ENCODE measurements at places on chromosomes 2 and 18.

DNA sequence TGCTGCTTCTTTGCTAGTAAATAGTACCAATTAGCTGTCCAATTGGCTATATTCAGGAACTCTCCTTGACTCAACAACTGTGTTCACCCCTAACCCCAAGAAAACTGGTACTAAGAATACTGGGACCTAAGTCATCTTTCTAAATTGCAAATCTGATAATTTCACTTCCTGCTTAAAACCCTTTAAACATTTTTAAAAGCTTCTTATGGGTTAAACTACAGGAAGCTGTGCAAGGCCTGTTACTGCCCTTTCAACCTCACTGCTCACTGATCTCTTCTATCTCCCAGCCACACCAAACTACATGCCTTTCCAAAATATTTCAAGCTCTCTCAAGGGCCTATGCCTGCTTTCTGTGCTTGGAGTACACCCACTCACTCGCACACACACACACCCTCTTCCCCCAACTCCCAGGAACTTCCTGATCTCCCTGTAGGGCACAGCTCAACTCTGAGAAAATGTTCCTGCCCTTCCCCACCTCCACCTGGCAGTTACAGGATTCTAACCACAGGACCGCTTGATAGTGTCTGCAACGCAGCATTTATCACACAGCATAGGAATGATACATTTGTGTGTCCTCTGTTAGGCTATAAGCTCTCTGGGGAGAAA, 6.7 kb downstream of the LMAN1 start:
- no peak for DNase-seq

GRCh38 chr2:215949991-215950404, 63.4 kb downstream of the MREG start:
- no peak for DNase-seq

DNA sequence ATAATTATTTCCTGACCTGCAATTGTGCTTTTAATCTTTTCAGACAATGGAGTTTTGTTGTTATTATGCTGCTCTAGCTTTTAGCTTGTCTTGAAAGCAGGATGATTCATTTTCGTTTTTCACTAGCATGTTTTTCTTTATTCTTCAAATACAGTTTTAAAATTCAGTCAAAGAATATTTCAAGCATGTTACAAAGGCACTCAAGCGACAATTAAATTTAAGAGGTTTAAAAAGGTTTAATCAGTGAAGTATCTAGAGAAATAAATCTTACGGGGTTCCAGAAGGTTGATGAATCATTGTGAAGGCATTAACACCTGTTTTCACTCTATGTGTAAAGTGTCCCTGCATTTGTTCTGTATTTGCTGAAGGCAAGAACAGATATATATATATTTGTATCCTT, 390.7 kb upstream of the TMEFF2 start:
- DNase-seq = no peak

DNA sequence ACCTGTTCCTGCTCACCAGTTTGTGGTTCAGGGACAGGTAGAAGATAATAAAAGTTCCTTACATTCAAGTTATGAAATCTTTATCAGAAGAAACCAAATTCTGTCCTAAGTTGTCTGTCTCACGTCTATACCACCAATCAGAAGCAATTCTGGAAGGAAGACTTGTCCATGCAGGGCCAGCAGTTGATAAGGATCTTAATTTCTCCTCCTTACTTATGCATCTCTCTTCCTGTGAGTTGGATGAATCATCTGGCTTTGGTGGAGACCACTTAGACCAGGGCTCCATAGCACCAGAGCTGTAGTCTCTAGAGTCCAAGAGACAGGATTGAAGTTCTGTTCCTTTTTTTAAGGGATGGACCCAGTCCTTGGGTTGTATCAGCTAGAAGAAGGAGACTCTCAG, 106.5 kb downstream of the APOB start:
- DNase-seq = no peak

- DNase-seq = no peak
Observed at GRCh38 chr18:76258209-76258608, 236.8 kb downstream of the ZNF516 start.

GRCh38 chr2:53949457-53949856, 21.3 kb downstream of the PSME4 start:
- no peak for DNase-seq

GRCh38 chr2:64582774-64583340, 58.7 kb downstream of the AFTPH start:
- no peak for DNase-seq

- DNase-seq = no peak
Observed at GRCh38 chr2:158381205-158381604, 75.3 kb downstream of the CCDC148 start.

DNA sequence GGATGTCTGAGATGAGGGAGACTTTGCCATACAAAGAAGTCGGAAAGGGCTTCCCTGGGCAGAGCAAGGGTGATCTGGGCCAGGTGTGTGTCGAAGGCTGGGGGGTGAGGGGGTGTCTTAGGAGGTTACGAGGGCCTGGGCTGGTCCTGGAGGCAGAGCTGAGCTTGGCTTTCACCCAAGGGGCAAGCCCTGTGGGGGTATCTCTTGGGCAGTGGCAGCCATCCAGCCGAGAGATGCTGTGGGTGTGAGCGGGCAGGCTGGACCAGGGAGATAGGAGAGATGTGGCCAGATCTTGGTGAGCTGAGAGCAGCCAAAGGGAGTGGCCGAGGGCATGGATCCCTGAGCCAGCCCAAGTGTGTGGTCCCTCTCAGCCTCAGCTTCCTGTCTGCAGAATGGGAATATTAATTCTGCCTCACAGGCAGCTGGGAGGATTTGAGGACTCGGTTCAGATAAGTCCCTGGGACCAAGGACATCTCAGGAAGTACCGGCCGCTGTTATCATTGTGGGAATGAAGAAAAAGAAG, 33.0 kb downstream of the MAL start:
- DNase-seq = no peak

DNA sequence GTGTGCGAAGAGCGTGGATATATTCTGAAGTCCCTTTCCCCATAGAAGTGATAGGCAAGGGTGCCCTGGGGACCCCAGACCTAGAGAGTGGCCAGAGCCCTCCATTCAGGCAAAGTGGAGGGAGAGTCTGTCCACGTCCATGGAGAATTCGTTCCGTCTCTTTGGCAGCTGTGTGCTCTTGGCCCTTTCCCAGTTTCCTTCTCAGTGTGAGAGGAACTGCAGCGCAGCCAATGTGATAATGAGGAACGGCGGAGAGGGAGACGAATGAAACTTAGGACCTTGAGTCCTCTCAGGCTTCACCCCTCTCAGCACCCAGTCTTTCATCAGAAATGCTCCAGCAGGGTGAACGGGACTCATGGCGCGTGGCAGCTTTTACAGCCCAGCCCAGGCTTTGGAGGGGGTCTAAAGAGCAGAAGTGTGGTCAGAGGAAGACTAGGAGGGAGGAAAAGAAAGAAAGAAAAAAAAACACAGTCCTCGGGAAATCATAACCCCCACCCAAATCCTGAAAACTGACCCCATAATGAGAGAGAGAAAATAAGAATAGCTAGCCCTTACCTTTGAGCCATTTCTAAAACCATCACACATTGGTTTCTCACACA, 95.0 kb upstream of the RIOK3 start:
- no peak for DNase-seq

GRCh38 chr2:95077861-95078603, 43.6 kb downstream of the MRPS5 start:
- no peak for DNase-seq

DNA sequence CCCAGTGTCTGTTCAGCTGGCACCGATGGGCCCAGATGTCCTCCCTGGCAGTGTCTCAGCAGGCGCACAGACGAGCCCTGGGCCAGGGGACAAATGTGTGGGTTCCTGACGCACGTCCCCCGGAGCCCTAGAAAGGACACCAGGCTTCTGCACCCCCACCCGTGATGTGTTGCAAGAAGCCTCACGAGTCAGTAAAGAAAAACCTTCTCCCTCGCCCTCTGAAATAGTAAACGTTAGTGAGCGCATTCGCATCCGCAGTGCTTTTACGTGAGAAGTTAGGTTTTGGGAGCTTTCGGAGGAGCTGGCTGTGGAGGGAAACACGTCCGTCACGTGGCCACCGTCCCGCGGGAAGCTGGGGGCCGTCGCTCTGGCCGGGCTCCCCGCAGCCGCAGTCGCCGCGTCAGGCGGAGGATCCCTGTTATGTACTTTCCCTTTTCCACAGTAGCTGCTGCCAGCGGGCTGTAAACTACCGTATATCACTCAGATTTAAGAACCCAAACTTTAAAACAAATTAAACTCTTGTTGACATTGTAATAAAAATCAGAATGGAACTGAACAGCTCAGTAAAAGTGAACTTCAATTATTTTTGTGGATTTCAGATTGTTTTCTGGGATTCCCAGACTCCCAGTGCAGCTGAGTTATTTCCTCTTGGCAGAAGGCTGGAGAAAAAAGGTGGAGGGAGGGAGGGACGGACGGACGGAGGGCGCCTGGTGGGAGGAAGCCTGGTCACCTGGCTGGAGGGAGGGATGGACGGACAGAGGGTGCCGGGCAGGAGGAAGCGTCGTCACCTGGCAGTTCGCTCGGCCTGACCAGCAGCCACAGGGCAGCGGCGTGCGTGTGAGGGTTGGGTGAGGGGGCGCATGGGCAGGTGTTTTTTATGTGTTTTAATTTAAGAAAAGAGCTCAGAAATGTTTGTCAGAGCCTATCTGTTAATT, 112.1 kb downstream of the NFATC1 start:
- no peak for DNase-seq

GRCh38 chr18:62285281-62285680, 39.8 kb upstream of the TNFRSF11A start:
- no peak for DNase-seq

GRCh38 chr2:3959372-3959771, 256.0 kb downstream of the DCDC2C start:
- DNase-seq = no peak

All from stimulated activated CD4-positive, alpha-beta T cell treated with anti-CD3 and anti-CD28 coated beads, Interleukin-1b, Interleukin-23, amount 100 ng/mL, for 1 hour (primary cell).